ENCODE measurements at places on chromosomes 3 and 15. TPM values are rescaled to one million over a fixed set of nuclear protein-coding genes. Genes with fewer than 3 reads are reported as not detected.

GRCh38 chr3:158769952-158770740 lies 31.7 kb upstream of the MFSD1 start:
- peaks cover 44% of the 10 kb centered on the region for H3K4me1 ChIP-seq
- DNase-seq, result no peak
- no peak overlapping the region for H3K4me3 ChIP-seq

The ZNF619 gene
- total RNA-seq, result 7.9 TPM

The TIGIT gene
- not detected for total RNA-seq

GRCh38 chr3:188208516-188208981 lies 54.6 kb downstream of the LPP start:
- peaks cover 43% of the 10 kb centered on the region for H3K4me1 ChIP-seq
- DNase-seq, result no peak
- H3K36me3 ChIP-seq, result peaks cover 20% of the 10 kb centered on the region
- no peaks in the 10 kb centered on the region for H3K27me3 ChIP-seq
- no peak overlapping the region for H3K4me3 ChIP-seq

The LDHAL6B gene
- not detected for total RNA-seq

The TGM5 gene
- 0.71 TPM for total RNA-seq

GRCh38 chr3:85576697-85577200 lies 618.0 kb downstream of the CADM2 start:
- no peaks in the 10 kb centered on the region for H3K36me3 ChIP-seq
- H3K27me3 ChIP-seq, result no peaks in the 10 kb centered on the region
- DNase-seq, result no peak
- H3K4me1 ChIP-seq, result no peaks in the 10 kb centered on the region

The CCR3 gene
- 0.14 TPM for total RNA-seq

GRCh38 chr15:34304613-34305012 lies 33.0 kb downstream of the SLC12A6 start:
- H3K4me1 ChIP-seq, result no peaks in the 10 kb centered on the region
- no peak for DNase-seq
- no peak overlapping the region for H3K4me3 ChIP-seq
- no peaks in the 10 kb centered on the region for H3K36me3 ChIP-seq

DNA sequence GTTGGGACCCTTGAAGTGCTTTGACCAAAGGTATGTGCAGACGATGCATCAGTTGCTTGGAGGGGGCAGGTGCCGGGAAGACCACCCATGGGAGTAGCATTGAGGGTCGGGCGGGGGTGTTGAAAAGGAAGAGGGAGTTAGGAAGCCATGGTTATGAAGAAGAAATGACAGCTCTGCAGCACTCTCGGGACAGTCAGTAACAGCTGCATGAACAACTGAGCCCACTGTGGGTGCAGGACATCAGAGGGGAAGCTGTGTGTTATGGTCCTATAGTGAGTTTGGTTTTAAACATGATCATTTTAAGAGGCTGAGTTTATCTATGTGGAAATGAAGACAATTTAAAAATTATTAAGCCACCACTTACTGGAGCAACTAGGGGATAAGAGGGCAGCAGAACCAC lies 17.6 kb downstream of the ST8SIA2 start:
- no peak overlapping the region for H3K27ac ChIP-seq
- no peaks in the 10 kb centered on the region for H3K27me3 ChIP-seq
- H3K4me3 ChIP-seq, result no peak overlapping the region
- H3K4me1 ChIP-seq, result peaks cover 48% of the 10 kb centered on the region
- H3K36me3 ChIP-seq, result peaks cover 32% of the 10 kb centered on the region

The UTS2B gene
- total RNA-seq, result 0.58 TPM

The TM6SF1 gene
- 0.24 TPM for total RNA-seq

DNA sequence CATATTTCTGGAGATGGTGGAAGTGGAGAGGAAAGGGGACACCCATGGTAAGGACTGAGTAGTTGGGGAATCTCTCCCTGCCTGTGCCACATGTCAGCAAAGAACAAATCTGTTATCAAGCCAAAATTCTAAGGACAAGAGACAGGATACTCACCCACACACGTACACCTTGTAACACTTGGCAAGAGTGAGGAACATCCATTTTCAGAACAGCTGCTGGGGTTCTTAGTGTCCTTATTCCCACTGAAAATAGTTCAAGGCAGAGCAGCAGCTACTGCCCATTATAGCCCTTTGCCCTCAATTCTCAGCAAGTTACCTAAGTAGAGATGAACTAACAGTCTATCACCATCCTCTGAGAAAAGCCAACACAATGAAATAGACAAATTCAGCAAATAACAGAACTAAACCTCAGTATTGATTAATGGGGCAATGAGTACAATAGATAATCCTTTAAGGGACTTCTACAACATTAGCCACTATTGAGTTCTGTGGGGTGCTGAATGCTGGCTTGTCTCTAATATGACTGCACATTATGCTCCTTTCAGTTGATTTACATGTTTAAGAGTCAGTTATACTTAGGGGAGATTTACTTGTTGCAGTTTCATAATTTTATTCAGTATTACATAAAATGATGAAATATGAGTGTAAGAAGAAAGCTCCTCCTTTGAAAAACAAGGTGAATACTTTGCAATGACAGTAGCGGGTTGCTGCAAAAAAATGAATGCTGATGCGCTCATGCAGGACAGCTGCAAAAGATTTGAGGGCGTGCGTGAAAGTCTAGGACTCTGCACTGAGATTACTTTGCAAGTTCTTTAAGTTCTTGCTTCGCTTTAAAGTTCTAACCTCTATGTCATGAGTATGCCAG lies 22.4 kb downstream of the SENP5 start:
- no peak overlapping the region for H3K4me3 ChIP-seq
- no peak for DNase-seq
- no peaks in the 10 kb centered on the region for H3K27me3 ChIP-seq
- no peaks in the 10 kb centered on the region for H3K4me1 ChIP-seq

The CHAC1 gene
- total RNA-seq, result 7.8 TPM

DNA sequence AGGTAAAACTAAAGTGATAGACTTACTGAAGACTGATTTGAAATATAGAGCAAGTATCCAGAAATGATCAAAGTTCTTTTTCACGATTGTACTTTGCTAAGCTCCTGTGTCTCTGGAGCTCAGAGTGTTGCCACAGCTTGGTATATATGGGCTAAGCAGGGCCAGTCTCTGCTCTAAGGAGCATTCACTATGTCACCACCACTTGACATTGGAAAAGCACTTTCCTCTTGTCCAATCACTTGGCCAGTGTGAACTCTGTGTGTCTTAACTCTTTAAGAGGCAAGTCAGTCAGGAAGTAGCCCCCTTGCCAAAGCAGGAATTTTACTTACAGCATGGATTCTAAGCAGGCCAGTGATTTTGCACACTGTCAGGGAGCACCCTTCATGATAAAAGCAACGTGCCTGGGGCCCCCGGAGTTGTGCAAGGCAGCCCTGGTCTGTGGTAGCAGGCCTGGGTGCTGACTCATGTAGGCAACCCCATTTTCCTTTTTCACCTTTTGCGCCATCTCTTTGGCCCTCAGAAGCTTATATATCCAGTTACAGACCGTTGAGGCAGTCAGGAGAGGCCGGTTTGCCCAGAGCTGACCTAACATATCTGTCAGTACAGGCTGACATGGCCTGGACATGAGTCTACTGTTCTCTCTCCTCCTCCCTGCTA lies 73.0 kb downstream of the HCN4 start:
- no peak overlapping the region for H3K4me3 ChIP-seq
- H3K27me3 ChIP-seq, result no peaks in the 10 kb centered on the region
- DNase-seq, result no peak
- peak overlapping the region; percentile 18 for H3K27ac ChIP-seq
- H3K36me3 ChIP-seq, result peaks cover under 1% of the 10 kb centered on the region

The RARRES1 gene
- total RNA-seq, result 57.7 TPM

The ACAA1 gene
- total RNA-seq, result 81.2 TPM

The BTLA gene
- not detected for total RNA-seq

GRCh38 chr3:71130471-71131374 lies 452.8 kb downstream of the FOXP1 start:
- no peak for DNase-seq
- no peaks in the 10 kb centered on the region for H3K27me3 ChIP-seq
- no peaks in the 10 kb centered on the region for H3K36me3 ChIP-seq
- peak overlapping the region; percentile 94 for H3K4me3 ChIP-seq

DNA sequence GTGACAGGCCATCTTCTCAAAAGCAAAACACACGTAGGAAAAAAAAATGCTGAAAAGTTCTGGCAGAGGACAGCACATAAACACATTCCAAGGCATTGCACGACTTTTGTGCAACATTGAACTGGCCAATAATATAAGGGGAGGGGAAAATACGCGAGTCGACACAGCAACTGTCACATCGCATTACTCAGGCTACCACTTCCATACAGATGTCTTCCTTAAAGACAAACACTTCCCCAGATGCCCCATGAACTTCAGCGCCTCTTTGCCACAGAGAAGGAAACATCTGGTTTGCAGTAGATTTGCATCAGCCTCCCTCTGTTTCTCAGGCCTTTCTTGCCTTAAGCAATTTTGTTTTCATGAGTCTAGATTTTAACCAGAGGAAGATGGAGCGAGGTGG lies 144.4 kb upstream of the IGF1R start:
- H3K36me3 ChIP-seq, result no peaks in the 10 kb centered on the region
- H3K4me1 ChIP-seq, result peaks cover 26% of the 10 kb centered on the region
- H3K27me3 ChIP-seq, result peaks cover 27% of the 10 kb centered on the region
- H3K27ac ChIP-seq, result peak overlapping the region; percentile 15
- H3K4me3 ChIP-seq, result peak overlapping the region; percentile 11

DNA sequence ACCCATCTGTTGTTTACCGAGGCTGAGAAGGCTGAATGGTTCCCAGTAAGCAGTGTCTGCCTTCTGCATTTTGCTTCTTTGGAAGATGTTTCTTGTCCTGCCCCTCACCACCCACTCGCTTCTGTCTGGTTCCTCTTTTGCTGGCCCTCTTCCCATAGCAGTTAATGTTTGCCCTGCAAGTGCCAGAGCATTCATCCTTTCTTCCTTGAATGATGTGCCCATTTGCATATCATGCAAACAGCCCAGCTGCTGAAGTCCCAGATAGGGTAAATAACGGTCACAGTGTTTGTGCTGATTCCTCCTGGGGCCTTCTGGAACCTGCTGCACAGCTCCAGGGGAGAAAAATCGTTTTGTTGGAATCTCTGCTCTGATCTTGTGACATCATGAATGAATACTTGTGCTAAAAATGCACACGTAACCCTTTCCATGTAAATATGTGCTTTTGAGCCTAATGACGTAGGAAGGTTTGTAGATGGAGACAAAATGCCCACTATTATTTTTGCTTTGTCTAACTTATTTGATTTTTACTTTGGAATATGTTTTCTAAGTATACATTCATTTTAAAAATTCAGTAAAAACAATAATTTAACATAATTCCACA lies 381.0 kb downstream of the SOX2 start:
- H3K4me1 ChIP-seq, result peaks cover 4% of the 10 kb centered on the region
- no peaks in the 10 kb centered on the region for H3K36me3 ChIP-seq
- no peak overlapping the region for H3K4me3 ChIP-seq
- no peaks in the 10 kb centered on the region for H3K27me3 ChIP-seq
- no peak overlapping the region for H3K27ac ChIP-seq

The DIS3L gene
- 21.6 TPM for total RNA-seq

DNA sequence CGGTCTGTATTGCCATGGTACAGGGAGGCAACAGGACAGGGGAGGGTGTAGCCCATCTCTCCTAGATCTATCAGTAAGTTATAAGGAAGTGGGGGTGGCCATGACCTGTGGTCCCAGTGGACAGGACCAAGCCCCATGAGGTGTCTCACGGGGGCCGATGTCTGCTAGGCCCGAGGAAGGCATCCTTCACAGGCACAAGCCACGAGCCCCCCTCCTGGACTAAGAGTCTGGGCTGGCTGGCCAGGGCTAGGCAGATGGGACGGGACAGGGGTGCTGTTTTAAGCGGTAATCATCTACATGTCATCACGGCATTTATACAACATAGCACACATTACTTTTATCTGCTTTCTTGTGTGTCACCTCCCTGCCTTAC lies 2.6 kb upstream of the TBC1D2B start:
- H3K27ac ChIP-seq, result no peak overlapping the region
- peak overlapping the region; percentile 43 for H3K4me3 ChIP-seq
- no peak for DNase-seq
- H3K27me3 ChIP-seq, result no peaks in the 10 kb centered on the region
- no peaks in the 10 kb centered on the region for H3K36me3 ChIP-seq

DNA sequence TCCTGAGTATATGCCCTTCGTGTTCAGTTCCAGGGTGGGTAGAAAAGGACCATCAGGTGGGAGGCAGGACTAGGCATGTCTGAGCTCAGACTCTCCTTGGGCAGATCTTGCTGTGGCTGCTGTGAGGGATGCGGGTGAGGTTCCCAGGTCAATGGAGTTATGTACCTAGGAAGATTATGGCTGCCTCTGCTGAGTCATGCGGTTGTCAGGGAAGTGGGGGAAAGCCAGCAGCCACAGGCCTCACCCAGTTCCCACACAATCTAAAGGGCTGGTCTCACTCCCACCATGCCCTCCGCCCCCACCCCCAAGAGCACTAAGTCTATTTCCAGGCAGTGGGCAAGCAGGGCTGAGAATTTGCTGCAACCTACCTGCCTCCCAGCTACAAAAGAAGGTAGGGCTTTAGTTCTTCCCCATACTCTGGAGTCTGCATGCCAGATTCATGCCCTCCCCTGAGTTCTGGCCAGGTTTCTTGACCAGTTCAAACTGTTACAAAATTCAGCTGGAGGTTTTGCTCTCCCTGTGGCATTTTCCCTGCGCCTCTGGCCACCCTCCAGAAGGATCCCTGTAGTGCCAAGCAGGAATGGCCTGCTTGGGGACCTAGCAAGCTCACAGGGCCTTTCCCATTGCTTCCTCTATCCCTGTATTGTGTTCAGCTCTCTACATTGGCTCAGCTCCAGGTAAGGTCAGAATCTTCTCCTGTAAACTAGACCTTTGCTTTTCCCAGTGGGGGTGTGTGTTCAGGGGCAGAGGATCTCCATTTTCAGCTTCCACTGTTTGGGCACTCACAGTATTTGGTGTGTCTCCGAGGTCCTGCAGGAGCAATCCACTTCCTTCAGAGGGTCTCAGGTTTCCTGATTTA lies 12.7 kb upstream of the TMCO5A start:
- DNase-seq, result no peak
- no peak overlapping the region for H3K4me3 ChIP-seq
- H3K4me1 ChIP-seq, result peaks cover 5% of the 10 kb centered on the region

The ST3GAL6 gene
- 21.9 TPM for total RNA-seq

- H3K4me1 ChIP-seq, result peaks cover 6% of the 10 kb centered on the region
- no peak overlapping the region for H3K4me3 ChIP-seq
- peaks cover 5% of the 10 kb centered on the region for H3K27me3 ChIP-seq
- no peak overlapping the region for H3K27ac ChIP-seq
- no peaks in the 10 kb centered on the region for H3K36me3 ChIP-seq
- DNase-seq, result no peak
Measured at GRCh38 chr15:83690676-83691075, 36.8 kb downstream of the ADAMTSL3 start.

DNA sequence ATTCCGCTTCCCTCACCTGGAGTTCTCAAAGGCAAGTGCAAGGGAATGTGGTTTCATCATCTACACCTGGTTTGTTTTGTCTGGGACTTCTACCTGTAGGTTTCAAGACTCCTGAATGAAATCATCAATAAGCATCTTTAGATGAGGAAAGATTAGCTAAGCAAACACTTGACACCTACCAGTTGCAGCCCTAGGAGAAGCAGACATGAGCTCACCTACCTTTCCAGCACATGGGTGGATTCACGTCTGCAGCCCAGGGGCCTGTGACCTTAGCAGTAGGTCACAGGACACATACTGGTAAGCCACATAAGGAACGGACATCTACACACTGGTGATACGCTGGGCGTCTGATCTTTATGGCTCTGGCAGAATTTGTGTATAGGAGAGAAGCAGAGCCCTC lies 26.7 kb downstream of the SLCO2A1 start:
- peaks cover 3% of the 10 kb centered on the region for H3K36me3 ChIP-seq
- H3K27me3 ChIP-seq, result peaks cover 37% of the 10 kb centered on the region
- H3K4me1 ChIP-seq, result peaks cover 13% of the 10 kb centered on the region

- no peaks in the 10 kb centered on the region for H3K4me1 ChIP-seq
- H3K36me3 ChIP-seq, result peaks cover 4% of the 10 kb centered on the region
- H3K4me3 ChIP-seq, result no peak overlapping the region
- H3K27me3 ChIP-seq, result no peaks in the 10 kb centered on the region
- no peak for DNase-seq
Measured at GRCh38 chr3:2543247-2543646, 444.6 kb downstream of the CNTN4 start.

Data from type B pancreatic cell (in vitro differentiated cells).